Epithelial cell of proximal tubule (primary cell): ENCODE measurements at places on chromosomes 3 and 15.
A peak's percentile ranks its signal among the peaks of the same experiment; 100 is the strongest.

DNA sequence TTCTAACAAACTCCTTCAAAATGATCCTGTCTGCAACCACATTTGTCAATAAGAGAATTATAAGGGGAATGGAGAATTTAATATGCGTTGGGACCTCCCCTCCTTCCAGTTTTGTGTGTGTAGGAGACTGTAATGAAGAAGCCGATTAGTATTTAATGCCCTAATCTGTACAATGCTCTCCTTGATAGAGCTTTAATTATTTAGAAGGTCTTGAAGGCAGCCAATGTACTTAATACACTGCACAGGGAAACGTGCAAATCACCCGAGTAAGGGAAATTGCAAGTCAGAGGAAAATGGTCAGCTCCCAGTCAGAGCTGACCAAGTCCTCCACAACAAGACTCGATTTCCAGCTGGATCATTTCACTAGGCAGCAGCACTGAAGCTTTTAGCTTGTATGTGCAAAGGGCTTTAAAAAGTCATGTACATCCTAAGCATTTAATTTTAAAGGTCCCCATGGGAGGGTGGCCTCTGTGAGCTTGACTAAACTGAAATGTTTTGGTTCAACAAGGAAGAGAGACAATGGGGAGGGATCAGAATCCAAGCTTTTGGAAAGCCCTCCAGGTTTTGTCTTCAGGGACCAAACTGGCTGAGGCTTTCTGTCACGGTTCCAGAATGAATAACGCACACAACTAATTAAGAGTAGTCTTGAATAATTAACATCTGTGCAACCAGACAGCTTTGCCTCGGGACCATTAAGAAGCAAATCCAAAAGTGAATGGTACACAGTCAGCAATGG, 159.8 kb upstream of the MITF start:
- DNase-seq = no peak

DNA sequence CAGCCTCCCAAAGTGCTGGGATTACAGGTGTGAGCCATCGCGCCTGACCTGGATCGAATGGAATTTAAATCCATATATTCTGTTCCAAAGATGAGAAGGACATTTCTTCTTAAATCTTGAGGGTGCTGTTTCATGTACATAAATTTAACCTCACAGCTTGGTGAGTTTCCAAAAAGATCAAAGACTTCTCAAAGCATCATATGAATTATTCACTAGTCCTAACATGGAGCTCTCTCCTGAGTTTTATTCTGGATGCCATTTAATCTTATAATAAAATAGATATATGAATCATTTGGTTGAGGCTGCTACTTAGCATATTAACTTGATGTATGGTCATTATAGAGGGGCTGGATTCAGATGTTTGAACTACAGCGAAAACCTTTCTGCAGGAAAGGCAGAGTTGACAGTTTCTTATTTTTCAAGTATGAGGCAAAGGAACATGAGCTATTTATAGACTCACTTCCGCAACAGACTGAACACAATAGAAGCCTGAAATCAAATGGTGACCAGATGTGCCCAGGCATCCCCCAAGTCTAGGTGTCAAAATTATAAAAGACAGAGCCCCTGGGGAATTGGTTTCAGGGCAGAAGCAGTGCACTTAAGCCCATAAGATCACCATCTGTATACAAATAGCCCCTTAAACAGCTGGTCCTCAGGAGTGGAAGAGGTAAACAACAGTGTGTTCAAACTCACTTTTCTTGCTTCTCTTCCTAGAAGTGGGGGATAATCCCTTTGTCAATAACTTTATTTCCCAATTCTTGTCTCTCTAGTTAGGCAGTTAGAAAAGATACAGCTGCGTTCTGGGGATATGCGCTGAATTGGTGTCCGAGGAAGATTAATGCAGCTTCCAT, 29.7 kb downstream of the STARD9 start:
- no peak for DNase-seq

DNA sequence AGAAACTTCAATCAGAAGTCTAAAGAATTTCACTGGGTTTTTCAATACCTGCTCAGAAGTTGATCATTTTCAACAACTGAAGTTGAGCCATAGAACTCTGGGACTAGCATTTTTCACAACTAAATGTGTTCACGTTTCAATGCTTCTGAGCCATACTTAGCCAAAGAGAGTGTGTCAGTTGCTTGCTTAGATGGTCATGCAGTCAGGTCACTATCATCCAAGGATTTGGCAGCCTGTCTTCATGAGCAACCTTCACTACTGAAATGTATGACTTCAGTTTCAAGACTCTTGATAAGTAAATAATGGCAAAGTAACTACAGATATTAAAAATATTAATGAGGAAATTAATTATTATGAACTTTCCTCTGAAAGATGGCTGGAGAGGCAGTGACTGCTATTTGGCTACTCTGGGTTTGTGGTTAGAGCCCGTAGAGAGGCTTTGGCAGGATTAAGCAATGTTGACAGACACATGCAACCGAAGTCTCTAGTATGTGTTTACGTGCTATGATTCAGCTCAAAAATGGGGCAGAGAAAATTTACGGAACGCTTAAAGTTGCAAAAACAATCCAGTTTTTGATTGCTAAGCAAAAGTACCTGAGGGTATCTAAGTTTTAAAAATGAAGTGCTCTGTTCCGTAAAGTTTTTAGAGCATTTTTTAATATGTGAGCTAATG, 133.8 kb downstream of the GMNC start:
- DNase-seq = no peak

DNA sequence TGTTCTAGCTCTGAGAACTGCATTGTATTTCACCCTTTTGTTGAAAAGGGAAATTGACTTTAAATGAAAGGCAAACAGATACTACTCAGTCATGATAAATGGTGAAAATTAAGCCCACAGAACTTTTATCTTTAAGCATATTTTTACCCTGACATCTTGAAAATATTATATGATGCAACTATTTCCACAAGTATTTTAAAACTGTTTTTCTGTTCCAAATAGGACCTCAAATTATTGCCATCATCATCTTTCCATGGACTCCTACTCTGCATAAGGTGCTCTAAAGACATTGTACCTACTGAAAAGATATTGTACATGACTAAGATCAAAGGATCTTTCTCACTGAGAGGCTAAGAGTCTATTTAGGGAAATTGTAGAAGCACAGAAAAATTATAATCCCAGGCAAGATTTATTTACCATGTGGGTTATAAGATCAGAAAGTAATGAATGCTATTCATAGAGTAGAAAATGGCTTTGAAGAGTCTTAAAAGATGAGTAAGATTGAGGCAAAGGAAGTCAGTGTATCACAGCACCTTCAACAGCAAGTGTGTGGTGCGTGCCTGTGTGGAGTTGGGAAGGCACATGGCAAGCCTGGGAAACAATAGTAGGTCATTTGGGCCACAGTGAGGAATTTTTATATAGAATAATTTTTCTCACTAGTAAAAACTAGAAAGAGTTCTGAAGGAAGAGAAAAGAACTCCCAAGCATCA, 68.8 kb downstream of the VGLL3 start:
- no peak for DNase-seq

GRCh38 chr15:90004252-90004651, 3.1 kb downstream of the ZNF710 start:
- no peak for DNase-seq

GRCh38 chr3:126743781-126744180, 39.7 kb downstream of the CHCHD6 start:
- DNase-seq = no peak

GRCh38 chr3:52277972-52278509, 408 bp downstream of the WDR82 start:
- DNase-seq = no peak

- DNase-seq = no peak
Measured at GRCh38 chr15:65212097-65212496, 824 bp upstream of the CILP start.

GRCh38 chr15:39499681-39500080, 81.2 kb upstream of the THBS1 start:
- no peak for DNase-seq

GRCh38 chr3:38383156-38383875, 36.7 kb downstream of the XYLB start:
- DNase-seq = peak; percentile 2
